ENCODE measurements at places on chromosomes 7 and 10.

GRCh38 chr7:92647011-92647625 lies 56.9 kb upstream of the FAM133B start:
- no peak for DNase-seq

DNA sequence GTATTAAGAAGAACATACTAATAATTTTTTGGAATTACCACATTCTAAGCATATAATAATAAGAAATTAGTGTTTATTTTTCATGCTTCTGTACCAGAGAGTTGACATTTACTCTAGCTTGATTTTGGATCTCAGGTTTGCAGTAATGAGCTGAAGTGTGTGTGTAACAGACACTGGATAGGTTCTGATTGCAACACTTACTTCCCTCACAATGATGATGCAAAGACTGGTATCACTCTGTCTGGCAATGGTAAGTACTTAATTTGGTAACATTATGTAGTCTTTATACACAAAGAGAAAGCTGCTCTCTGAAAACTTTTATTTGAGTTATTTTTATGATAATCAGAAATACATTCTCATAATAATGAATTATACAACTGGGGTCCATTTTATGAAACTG lies 54.1 kb downstream of the SRI start:
- DNase-seq = no peak

DNA sequence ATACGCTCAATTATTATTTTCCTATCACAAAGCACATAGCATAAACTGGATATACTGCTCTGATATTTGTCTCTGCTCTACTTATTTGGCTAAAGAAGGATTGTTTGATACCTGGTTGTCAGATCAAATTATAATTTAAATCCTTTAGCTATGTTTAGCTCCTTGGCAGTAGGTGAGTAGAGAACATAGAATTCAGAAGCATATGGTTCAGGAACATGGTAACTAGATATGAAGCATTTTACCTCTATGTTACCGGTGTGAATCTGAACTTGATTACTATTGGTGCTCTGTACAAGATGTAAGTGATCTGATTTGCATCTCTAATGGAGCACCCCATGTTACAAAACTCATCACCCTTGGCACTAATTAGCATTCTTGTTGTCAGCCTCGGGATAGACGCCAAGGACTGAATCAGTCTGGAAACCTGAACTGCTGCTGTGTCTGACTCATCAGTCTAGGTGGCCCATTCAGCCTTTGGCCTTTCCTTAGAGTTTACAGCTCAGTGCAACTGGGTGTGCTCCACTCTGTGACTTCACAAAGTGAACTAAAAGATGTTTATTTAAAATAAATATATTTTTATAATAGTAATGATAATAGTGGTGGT lies 12.3 kb upstream of the MYPN start:
- DNase-seq = no peak

- DNase-seq = no peak
Observed at GRCh38 chr7:129804111-129804889, 148.5 kb downstream of the UBE2H start.

GRCh38 chr7:132456418-132456817 lies 119.9 kb downstream of the PLXNA4 start:
- DNase-seq = peak; percentile 14

GRCh38 chr10:68074775-68075549 lies at the start of gene HERC4:
Gene HERC4, minus strand, starts transcription at chr10:68075283. Its CDS starts 2,175 bp downstream, at chr10:68073108.
- peak; percentile 97 for DNase-seq

GRCh38 chr7:1329966-1330800 lies 97.5 kb downstream of the UNCX start:
- DNase-seq = no peak

DNA sequence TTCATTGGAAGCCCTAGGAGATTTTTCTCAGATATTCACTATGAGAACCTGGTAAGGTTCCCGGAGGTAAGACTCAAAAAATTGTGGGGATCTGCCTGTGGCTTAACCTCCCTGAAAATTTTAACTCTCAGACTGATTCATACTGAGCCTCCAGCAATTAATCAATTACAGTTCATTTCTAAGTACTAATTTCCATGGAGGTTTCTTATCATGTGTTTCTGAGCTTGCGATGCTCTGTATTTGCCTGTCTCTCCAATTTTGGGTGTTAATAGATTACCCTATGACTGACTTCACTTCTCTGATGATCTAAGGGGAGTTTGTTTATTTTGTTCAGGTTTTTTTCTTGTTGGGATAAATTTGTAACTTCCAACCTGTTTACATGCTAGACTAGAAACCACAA lies 215.4 kb upstream of the TMEM196 start:
- DNase-seq = no peak

DNA sequence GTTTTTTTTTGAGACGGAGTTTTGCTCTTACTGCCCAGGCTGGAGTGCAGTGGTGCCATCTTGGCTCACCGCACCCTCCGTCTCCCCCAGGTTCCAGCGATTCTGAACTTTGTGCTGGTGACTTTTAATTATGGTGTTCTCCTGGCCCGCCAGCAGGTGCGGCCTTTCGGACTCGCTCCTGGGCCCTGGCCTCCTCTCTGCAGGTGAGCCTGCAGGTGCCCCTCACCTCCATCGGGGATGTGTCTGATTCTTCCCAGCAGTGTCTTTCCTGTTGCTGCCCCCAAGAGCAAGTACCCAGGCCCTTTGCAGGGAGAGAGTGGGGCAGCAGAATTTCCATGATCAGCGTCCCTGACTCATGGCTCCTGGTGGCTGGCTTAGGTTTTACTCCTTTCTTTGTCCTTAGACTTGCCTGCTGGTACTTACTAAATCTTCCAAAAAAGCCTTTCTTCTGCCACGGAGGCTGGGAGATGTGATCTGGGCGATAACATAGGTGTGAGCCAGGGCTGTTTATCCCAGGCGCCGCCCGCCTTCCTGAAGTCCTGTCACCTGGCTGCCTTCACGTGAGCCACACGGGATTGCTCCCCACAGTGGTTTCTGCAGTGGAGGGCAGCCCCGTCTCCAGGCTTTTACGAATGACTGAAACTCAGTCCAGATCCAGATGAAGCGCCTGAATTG lies 10.7 kb downstream of the WIPI2 start:
- DNase-seq = no peak

DNA sequence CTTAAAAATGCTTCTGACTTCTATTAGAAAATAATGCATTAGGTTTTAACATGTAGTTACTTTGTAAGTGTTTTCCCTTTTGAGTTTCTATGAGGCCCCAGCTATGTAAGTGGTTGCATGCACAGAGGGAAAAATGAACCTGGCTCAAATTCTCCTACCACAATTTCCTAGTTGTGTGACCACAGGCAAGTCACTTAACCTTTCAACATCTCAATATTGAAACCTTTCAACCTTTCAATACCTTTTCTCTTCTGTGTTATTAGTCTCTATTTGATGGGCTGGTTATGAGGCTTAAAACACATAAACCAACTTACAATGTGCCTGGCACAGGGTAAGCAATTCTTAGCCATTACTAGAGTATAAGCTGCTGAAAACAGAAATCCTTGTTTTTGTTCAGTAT lies 203.0 kb downstream of the KCND2 start:
- no peak for DNase-seq

DNA sequence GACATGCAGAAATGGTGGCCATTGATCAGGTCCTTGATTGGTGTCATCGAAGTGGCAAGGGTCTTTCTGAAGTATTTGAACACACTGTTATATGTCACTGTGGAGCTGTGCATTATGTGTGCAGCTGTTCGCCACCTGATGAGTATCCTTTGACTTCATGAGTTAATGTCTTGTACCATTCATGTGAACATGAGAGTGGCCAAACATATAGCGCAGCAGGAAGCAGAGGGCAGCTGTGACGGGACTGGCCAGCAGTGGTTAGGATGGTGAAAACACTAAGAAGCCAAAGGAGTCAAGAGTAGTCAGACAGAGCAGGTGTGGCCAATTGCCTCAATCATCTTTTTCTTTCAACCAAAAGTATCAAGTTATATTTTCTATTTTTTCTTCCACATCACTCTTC lies 167.4 kb downstream of the IMMP2L start:
- DNase-seq = no peak

- DNase-seq = no peak
Observed at GRCh38 chr10:14124941-14125340, 205.8 kb downstream of the FRMD4A start.

DNA sequence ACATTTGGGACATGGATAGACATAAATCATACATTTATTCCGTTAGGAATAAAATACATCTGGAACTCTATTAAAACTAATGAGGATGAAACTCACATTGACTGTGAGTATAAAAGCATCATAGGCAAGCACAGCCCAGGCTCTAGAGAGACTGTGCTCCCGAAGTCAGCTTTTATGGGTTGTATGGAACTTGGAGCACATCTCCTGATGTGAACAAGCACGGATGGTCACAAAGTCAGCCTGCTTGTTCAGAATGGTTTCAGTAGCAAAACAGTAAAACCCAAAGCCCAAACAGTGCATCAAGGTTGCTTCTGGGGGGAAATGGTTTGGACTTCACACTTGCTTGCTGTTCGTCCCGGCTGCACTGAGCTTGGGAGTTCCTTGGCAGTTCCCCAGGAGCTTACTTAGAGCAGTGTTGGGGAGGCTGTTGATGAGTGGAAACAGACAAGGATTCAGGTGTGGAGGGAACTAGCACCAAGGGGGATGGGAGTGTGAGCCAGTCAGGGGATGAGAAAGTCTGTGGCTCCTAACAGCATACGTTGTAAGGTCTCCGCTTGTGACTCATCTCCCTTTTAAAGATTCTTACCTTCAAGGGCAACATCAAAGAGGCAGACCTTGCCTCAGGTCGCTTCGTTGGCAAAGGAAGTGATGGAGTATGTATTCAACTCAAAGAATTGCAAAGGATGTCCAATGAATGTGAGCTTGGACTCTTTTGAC lies 19.7 kb upstream of the ITGA8 start:
- DNase-seq = no peak

DNA sequence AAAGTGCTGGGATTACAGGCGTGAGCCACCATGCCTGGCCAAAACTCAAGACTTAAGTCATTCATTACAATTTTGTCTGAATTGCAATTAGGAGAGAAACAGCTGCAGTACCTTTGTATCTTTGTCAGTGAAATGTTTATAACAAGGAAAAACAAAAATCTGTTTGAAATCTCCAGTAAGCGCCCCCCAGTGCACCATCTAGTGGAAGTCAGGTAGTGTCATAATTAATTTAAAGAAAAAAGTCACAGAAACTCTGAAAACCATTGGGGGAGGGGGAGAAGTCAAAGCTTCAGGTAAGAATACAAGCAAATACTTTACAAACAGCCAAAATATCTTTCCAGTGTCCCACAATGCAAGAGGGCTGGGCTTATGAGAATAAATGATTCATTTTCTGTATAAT lies 2.8 kb downstream of the MPP7 start:
- DNase-seq = no peak

- no peak for DNase-seq
Observed at GRCh38 chr10:21488957-21489446, 36.5 kb downstream of the SKIDA1 start.

DNA sequence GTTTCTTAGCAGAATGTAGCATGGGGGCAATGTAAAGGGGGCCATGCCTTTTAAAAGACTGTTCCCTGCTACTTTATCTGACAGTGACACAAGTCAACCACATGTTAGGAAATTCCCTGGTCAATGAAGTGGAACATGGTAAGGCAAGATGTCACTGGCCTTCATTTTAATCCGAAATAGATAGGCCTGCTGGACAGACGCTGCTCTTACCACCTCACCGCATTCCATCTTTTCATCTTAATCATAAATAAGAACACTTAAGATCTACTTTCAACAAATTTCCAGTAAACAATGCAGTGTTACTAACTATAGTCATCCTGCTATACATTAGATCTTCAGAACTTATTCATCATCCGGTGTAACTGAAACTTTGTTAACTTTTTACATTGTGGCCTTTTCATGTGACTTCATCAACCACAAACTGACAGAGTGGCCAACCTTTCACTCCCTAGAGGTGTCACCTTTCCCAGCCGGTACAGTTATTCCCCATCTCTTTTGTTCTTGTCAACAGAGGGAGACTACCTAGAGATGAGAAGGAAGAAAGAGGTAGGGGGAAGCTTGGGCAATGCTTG lies 15.6 kb downstream of the ASB4 start:
- DNase-seq = no peak

DNA sequence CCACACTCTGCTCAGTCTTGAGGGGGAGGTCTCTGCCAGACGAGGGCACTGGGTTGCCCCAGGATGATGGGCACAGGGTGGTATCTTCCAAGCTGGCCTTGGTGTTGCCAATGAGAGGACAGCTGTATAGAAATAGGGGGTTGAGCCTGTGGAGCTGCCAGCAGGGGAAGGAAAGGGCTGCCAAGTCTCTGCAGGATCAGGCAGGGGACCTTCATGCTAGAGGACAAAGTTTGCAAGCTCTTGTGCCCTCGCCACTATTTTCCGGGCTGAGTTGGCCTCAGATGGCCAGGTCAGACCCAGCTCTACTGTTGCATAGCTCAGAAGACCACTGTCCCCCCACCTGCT lies 68.7 kb downstream of the ARHGAP22 start:
- no peak for DNase-seq

DNA sequence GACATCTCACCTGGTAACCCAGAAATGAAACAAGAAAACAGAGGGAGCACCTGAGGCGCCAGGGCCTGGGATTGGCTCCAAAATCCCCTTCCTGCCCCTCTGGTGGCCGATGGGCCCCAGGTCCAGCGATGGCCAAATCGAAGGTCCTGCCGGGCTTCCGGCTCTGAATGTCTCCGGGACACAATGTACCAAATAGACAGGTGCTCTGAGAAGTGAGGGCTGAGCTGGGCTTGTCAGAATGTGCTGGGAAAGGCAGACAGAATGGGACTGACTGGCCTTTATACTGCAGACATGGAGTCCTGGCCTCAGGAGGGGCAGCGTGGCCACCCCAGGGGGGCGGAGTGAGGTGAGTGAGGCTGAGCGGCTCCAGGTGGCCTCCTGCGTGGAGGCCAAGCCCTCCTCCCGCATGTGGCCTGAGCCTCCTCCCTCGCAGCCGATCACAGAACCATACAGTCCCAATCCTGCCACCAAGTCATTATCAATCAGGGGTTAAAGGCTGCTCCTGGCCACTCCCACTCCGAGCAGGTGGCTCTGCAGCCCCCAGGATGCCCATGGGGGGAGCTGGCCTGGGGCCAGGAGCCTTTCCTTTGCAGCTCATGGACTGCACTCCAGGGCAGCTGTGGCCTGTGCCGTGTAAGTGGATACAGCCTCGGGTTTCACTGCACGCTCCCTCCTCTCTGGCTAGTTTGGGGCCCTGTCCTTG lies 185.5 kb downstream of the ADARB2 start:
- peak; percentile 37 for DNase-seq

DNA sequence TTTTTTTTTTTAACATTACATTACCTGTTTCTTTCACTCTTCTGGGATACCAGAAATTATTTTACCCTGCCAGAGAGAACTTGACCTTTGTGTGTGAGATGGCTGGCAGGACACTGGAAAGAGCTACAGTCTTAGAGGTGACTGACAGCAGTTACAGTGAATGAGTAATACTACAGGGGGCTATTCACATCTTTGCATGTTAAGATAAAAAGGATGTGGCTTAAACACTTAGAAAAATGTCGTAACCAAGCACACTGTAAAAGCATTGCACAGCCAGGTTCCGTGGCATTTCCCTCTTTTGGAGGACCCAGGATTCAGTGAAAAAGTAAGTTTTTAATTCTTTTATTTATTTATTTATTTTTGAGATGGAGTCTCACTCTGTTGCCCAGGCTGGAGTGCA lies 18.8 kb upstream of the TBC1D12 start:
- DNase-seq = no peak

All from eye (tissue), 1 donor.